Sigmoid colon (tissue), 7 donors: ENCODE measurements at places on chromosomes 11 and 22.
A peak's percentile ranks its signal among the peaks of the same experiment; 100 is the strongest.

DNA sequence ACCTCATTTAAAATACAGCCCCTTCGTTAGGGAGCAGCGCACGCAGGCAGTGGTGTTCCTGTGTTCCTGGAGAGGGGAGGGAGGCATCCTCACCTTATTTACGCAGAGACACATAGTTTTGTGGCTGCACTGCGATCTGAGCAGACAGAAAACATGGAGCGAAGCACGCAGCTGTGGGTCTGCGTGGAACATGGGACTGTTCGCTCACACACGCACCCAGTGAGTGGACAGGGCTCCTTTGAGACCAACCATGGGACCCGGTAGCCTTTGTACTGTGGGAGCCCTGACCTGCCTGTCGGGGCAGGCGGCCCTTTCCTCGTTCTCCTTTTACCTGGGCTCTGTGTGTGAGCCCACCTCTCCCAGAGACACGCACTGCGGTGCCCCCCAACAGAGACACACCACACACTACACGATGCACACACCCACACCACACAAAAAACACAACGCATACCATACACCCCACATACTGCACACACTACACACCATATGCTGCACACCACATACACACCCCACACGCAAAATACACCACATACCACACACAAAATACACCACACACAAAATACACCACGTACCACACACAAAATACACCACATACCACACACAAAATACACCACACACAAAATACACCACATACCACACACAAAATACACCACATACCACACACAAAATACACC, 1245.7 kb downstream of the BRD1 start:
- no peak for DNase-seq

GRCh38 chr11:67534070-67534679, 10.9 kb upstream of the CABP2 start:
- DNase-seq = no peak

DNA sequence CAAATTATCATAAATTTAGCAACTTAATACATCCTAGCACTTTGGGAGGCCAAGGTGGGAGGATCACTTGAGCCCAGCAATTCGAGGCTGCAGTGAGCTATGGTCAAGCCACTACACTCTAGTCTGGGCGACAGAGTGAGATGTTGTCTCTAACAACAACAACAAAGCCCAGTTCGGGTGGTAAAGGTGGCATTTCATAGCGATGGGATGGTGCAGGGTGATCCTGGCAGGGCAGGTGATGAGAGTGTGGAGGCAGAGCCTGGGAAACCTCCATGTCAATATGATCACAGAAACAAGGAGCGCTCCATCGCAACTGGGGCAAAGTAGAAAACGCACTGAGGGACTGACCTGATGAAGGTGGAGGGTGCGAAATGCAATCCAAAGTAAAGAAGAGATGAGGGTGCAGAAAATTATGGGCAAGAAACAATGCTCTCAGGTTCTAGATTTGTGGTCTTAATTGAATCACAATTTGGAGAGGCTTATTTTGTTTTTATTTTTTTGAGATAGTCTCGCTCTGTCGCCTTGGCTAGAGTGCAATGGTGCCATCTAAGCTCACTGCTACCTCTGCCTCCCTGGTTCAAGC, 32.8 kb upstream of the CLDN5 start:
- DNase-seq = no peak

DNA sequence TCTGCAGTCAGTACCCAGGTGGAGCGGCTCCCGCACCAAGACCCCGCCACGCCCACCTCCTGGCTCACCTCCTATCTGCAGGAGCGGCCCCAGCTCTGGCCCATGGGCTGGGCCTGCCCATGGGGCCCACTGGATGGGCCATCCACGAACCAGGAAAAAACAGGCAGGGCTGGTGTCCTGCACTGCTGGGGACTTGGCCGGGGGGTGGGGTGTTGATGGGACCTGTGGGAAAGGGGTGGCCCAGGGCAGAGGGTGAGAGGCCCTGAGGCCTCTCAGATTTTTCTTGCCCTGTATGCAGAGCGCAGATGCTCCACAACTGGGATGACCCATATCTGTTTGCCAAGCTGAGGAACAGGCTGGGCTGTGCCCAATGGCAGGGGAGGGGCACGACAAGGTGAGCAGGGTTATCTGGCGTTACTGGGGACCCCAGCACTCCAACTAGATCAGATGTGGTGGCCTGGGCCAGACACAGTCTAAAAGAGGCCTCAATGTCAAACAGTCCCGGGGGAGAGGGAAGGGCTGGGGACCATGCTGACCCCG, 2.7 kb upstream of the PIM3 start:
- peak; percentile 63 for DNase-seq

- DNase-seq = no peak
Observed at GRCh38 chr11:120642196-120642894, 130.8 kb downstream of the GRIK4 start.

- DNase-seq = no peak
Observed at GRCh38 chr11:75728992-75729391, 11.4 kb downstream of the MOGAT2 start.
